ENCODE measurements at places on chromosomes 2 and 18.

- peak; percentile 50 for DNase-seq
These were observed 4.7 kb downstream of the EPG5 start for GRCh38 chr18:45962461-45962860.

DNA sequence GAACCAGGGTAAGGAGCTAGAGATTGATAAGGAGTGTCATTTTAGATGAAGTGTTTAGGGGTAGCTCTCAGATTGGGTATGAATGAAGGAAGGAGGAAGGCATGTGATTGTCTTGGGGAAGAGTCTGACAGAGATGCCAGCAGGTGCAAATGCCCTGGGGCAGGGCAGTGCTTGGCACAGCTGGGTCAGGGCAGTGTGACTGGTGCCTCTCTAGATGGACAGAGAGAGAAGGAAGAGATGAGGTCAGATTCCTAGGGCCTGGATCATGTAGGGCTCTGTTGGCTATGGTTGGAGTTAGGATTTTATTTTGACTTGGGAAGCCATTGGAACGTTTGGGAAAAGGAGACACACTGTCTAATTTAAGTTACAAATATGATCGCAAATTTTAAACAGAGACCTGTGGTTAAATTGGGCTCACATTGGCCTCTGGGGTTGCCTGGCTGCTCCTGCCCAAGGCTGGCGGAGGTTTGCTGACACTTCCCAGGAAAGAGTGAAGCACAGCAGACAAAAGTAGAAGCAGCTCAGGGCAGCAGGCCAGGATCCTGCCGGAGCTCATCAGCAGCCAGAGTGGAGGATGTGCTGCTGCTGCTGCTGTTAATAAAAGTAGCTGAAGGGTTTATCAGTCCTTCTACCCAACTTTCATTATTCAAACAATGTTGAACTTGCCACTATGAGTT, 32.7 kb upstream of the FHL2 start:
- no peak for DNase-seq

GRCh38 chr2:170477630-170478029, 237.5 kb upstream of the SP5 start:
- DNase-seq, result no peak

DNA sequence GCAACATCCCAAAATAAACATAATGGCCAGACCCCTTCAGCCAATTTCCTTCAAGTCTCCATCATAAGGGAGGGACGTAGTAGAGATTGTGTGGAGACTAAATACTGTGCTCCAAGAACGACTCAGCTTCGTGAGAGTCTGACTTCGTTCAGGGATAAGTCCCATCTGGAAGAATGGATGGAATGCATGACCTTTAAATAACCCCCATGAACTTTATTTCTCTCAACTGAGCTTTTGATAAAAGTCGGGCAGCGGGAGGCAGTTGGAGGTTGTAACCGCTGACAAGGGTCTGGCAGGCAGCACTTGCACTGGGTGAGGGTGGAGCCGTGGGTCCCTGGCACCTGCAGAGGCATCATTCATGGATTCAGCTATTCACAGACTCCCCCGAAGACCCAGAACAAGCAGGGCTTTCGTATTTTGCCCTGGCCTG, 115.9 kb downstream of the ZFP36L2 start:
- no peak for DNase-seq

- no peak for DNase-seq
These were observed 112.8 kb downstream of the CAPN13 start for GRCh38 chr2:30694286-30695055.

DNA sequence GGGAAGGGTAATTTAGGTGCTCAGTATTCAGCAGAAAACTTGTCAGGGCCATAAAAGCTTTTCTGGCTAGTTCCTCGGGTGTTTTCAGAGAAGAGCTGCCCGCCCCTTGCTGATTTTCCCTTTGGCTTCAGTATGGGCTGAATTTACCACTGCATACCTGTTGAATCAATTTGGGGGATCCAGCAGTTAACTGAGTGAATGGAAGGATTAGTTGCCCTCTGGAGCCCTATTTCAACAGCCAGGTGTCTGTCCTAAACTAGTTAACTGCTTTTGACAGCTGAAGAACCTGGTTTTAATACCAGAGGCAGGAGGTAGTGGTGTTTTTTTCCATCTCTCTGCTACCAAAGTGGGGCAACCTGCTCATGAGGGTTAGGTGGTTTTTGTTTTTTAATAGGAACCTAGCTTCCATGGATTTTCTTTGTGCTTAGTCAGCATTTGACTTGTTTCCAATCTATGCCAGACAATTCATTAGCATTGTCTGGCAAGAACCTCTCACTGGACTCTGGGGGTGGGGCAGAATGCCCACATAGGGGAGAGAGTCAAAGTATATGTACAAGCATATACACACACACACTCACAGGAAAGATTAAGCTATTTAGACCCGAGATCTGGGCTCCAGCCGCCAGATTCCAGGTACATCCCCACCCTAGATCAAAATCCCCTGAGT, 166.5 kb upstream of the SIX3 start:
- no peak for DNase-seq

GRCh38 chr2:229586012-229586411, 128.3 kb downstream of the DNER start:
- DNase-seq, result no peak

DNA sequence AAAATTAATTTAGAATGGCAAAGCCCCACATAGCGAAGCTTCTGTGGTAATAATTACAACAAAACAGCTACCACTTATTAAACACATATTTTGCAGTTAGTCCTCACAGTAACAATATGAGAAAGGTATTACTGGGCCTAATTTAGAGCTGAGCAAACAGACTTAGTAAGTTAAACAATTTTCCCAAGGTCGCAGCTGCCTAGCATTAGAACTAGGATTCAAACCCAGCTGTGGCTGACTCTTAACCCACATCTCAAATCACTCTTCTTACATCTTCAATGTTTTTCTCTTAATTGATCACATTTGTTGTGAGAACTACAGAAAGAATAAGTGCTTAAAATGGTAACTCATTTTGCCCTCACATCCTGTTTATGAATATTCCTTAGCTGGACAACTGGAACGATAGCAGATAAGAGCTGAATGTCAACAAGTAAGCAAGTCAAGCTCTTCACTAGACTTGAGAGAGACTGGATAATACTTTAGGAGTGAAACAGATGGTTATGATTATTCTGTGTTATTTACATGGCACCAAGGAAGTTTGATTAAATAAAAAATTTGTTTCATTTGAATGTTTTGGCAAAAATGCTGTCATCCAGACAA, 59.4 kb upstream of the TMEM17 start:
- no peak for DNase-seq

- no peak for DNase-seq
These were observed 8.8 kb downstream of the TGFBRAP1 start for GRCh38 chr2:105320651-105321215.

GRCh38 chr2:133200684-133201421, 367.4 kb downstream of the NCKAP5 start:
- no peak for DNase-seq

DNA sequence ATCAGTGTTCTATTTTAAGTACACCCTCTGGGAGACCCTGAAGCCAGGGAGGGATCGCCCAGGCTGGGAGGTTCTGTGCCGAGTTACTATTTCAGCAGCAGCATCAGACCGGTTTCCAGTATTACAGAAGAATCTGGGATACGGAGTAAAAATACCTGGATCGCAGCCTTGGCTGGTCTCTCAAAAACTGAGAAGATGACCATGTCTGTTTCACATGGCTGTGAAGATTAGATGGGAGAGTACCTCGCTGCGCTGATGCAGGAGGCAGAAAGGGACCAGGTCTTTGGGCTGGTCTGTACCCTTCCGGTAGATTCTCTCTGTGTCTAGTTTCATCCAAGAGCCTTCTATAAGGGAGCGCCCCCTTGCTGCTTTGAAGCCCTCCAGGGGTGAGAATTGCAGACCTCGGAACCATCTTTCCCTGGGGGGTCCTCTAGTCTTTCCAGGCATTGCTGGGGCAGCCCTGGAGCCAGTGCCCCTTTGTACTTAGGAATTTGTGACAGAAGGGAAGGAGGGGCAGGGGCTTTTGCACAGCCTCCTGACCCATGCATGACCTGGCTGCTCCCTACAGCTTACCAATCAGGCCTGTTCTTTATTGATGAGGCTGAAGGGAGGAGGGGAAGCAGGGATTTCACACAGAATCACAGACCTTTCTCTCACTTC, 56.3 kb upstream of the MAPRE3 start:
- no peak for DNase-seq

DNA sequence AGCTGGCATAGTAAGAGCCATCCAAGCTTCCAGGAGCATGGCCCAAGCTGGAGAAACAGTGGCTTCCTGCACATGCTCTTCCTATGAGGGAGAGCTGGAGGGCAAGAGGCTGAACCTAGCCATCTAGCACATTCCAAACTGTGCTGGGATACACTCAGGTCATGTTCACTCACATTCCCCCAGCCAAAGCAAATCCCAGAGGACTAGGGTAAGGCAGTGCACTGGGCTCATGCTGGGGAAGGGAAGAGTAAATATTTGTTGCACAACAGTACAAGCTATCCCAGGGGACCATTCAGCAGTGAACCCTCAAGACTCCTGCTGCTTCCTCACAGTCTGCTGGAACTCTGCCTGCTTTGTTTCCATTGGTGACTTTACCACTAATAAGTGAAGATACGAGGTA, 20.7 kb upstream of the GYPC start:
- DNase-seq, result no peak

Measured in activated CD4-positive, alpha-beta T cell treated with anti-CD3 and anti-CD28 coated beads, Interleukin-2, Interleukin-4, amounts not matched to agents 100 ng/mL and 50 ng/mL, durations not matched to agents 16 hours and 8 hours (primary cell).